Lower lobe of right lung (tissue), 2 donors: ENCODE measurements at places on chromosomes 1 and 21. TPM values are rescaled to one million over a fixed set of nuclear protein-coding genes. Genes with fewer than 3 reads are reported as not detected.

- no peak for DNase-seq
These were observed 41.6 kb upstream of the ZNF678 start for GRCh38 chr1:227521782-227522181.

GRCh38 chr1:25685938-25686665 lies 69.5 kb downstream of the MAN1C1 start:
- no peak for DNase-seq

- no peak for DNase-seq
These were observed 397.9 kb downstream of the HHAT start for GRCh38 chr1:210726621-210727020.

DNA sequence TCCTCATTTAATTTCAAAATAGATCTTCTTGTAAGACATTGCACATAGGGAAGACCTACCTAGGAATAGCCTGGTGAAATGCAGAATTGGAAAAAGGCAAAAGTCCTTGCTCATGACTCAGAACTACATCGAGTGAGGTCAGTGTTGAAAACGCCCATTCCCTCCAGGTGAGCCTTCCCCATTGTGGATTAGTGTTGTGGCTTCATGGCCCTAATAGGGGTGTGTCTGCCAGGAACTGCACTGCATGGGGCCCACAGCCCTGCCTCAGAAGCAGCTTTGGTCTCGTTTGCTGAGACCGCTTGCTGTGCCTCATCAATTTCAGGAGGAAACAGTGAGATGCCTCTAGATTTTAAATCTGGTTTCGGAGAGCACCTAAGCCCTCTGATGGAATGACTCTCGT lies 17.0 kb downstream of the TFF3 start:
- no peak for DNase-seq

DNA sequence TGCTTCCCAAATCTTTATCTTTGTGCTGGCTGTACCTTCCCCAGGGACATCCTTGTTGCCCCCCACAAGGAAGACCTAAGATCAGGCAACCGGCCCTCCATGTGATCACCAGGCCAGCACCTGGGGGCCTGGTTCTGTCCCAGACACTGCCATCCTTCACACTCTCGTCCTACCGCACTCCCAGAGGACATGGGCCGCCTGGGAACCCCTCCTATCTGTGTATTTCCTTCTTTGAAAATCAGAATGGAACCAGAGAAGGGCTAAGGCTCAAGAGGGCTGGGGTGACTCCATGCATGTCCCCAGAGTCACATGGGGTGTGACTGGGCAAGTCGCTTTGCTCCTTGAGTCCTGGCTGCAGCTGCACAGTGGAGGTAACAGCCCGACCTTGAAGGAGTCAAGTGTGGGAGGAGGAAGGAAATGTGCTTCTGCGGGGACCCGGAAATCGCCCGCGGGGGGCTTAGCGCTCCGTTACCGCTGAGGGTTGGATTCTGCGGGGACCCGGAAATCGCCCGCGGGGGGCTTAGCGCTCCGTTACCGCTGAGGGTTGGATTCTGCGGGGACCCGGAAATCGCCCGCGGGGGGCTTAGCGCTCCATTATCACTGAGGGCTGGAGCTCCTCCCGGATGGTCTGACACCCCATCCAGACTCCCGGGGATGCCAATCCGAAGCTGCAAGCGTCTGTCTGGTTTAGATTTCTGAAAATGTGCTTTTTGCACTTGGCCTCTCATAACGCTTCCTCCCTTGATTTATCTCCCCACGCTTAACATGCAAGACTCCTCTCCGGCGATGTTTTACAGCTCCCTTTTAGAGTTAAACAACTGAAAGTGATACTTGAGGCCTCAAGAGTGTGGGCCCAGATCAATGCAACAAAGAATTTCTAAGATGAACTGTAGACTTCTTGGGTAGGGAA lies 278.9 kb downstream of the NPHP4 start:
- DNase-seq = peak; percentile 23

Gene TATDN3
- 12.3 TPM for total RNA-seq

Gene SYT6
- total RNA-seq = not detected
